ENCODE measurements at places on chromosomes 5 and 9. TPM values are rescaled to one million over a fixed set of nuclear protein-coding genes. Genes with fewer than 3 reads are reported as not detected.

FAM153A gene
- not detected for total RNA-seq

SLC25A51 gene
- 12.7 TPM for total RNA-seq

KIF4B gene
- total RNA-seq, result 0.13 TPM

PCDHB9 gene
- total RNA-seq, result not detected

CDC20B gene
- total RNA-seq, result not detected

PCDHB2 gene
- total RNA-seq, result 4.0 TPM

ZNF366 gene
- not detected for total RNA-seq

MUSK gene
- total RNA-seq, result not detected

DNA sequence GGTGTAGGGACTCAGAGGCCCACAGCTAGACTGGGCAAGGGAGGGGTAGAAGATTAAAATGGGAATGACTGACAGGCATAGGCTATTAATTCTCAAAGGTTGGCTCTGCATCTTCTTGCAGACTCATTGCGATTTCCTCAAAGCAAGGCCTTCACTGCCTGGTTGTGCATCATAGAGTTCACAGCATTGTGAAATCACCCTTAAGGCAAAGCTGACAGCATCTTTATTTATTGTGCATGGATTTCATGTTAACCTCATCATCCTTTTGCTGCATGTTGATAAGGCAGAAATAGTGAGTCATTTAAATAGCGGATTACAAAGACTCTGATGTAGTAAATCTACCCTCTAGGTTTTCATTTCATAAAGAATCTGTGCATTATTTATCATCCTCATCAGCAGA lies 13.6 kb upstream of the PALM2AKAP2 start:
- peak; percentile 89 for DNase-seq

DNA sequence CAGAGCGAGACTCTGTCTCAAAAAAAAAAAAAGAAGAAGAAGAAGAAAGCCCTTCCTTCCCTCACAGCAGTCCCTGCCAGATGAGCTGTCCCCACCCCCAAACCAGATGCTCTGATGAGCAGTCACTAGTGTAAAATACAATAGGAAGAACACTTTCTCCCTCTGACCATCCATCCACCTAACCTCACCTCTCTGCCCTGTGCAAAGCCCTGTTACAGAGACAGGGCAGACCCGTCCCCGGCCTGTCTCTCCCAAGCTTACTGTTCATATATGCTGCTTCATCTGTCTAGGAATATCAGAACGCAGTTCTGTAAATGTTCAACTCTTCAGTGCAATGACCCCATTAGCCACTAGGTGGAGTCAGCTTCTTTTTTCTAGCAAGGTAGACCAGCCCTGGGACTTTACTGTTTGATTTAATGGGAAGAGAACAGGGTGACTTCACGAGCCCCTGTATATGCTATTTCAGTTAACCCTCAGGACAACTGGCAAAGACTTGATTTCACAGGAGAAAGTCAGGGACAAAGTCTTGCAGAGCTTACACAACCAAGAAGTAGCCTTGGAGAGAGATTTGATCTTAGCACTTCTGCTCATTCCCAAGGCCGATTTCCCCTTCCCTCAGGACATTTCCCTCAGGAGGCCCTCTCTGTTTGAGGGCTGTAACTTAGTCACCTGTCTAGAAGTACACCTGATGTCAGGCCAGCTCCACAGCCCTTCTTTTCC lies 14.9 kb upstream of the FGFR4 start:
- peak; percentile 67 for DNase-seq

DNA sequence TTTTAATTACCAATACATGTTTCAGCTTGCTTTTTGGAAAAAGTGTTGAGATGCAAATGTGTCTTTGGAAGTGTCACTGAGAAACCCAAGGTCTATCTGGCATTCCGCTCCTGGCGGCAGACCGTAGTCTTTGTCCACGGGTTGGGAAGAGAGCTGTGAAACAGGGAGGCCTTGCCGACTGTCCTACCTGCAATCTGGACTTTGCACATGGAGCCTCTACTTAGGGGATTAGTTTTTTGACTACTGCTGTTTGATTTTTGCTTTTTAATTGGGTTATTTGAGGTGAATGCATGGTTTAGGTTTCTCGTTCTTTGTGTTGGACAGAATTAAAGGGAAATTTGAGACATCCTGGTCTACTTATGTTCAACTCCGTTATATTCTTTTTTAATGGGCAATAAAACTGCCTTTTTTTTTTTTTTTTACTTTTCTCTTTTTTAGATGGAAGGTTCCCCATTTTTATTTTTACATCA lies 25.7 kb downstream of the TRIO start:
- no peak for DNase-seq

DNA sequence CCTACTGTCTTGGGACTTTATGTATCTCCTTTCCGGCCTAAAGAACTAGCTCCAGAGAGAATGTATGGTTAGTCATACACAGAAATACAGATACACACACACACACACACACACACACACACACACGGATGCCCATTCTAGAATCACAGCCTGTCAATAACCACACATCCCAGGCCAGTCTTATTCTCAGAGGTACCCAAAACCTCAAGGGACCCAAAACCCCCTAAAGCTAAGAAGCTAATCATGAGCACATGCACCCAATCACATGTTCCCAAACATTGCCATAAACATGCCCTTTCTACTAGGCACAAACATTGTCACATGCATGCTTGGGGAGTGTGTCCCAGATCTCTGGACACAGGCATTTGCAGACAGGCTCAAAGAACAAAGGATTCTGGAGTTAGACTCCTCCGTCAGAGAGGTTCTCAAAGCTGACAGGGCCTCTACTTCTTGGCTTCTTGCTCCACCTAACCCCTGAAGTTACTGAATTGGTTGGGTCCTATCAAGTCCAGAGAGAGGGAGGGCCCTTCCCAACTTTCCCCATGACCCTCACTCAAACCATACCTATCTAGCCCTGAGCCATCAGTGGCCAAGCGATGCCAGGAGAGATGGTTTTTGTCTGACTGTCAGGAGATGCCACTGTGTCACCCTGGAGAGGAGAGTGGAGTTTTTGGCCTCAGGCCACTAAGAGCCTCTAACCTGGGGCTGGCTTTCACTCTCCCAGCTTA lies 78.7 kb downstream of the NRG2 start:
- no peak for DNase-seq

GRCh38 chr5:143575286-143575685 lies 171.8 kb upstream of the NR3C1 start:
- DNase-seq, result no peak

GRCh38 chr5:142840575-142840974 lies 70.4 kb downstream of the ARHGAP26 start:
- no peak for DNase-seq

DNA sequence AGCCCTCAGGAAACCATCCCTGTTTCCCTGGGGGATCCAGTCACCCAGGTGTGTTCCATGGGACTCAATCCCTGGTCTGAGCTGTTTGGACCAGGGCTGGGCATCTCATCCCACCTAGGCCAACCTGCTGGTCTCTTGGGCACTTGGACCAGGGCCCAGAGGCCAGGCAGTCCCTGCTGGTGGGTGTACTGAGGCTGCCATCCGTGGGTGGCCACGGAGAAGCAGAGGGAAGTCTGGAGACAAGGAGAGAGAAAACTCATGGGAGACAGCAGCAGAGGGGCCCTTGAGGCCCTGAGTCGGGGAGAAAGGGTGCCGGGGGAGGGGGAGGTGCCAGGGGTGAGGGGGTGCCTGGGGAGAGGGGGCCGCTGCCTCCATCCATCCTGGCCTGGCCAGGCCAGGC lies 247.8 kb downstream of the PBX3 start:
- no peak for DNase-seq

- no peak for DNase-seq
These were observed 35.6 kb downstream of the ERP44 start for GRCh38 chr9:100063185-100063584.

- DNase-seq, result no peak
These were observed 393.1 kb downstream of the EFNA5 start for GRCh38 chr5:107277485-107278125.

DNA sequence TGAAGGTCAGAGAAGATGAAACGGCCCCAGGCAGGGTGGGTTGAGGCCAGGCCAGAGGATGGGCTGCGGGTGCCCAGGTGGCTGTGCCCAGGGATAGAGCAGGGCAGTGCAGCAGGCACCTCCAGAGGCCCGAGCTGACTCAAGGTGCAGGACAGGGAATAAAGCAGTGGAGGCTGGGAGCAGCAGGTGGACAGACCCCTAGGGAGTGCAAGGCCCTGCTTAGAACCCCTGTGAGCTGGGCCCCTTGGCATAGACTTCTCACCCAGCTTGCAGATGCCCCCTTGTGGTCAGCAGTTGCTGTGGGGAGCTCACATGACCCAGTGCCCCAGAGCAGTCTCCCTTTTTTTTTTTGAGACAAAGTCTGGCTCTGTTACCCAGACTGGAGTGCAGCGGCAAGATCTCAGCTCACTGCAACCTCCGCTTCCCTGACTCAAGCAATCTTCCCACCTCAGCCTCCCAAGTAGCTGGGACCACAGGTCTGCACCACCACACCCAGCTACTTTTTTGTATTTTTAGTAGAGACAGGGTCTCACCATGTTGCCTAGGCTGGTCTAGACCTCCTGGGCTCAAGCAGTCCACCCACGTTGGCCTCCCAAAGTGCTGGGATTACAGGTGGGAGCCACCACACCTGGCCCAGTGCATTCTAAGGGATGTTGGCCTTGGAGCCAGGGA lies 118.8 kb downstream of the WNK2 start:
- DNase-seq, result peak; percentile 61

DNA sequence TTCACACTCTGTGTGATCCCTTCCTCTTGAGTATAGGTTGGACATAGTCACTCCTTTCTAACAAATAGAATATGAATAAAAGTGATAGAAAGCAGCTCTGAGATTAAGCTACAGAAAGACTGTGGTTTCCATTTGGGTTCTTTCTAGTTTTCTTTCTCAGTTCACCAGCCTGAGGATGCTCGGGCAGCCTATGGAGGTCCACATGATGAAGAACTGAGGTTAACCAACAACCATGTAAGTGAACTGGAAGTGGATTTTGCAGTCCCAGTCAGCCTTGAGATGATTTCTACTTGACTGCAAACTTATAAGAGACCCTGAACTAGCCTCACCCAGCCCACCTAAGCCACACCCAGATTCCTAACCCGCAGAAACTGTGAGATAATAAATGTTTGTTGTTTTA lies 10.1 kb upstream of the FOXE1 start:
- no peak for DNase-seq

DNA sequence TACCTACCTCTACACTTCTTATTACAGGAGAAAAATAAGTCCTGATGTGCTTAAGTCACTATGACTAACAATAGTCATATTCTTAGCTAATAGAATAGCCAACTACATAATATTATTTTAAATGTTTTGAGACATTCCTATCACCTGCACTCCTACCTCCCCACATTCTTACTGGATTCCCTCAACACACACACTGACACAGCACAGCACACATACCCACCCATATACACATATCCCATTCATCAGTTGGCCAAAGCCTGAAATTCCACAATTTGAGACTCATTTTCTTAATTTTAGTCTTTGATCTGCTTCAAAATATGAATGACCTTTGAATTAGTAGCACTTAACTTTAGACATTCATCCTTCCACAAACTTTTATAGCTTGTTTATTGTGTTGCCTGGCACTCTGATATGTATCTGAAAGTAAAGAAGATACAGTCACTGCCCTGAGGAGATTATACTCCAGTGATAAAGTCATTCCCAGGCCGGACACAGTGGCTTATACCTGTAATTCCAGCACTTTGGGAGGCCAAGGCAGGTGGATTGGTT lies 168.3 kb upstream of the RASA1 start:
- peak; percentile 75 for DNase-seq

- no peak for DNase-seq
These were observed 276.9 kb downstream of the MSX2 start for GRCh38 chr5:175001311-175001710.

DNA sequence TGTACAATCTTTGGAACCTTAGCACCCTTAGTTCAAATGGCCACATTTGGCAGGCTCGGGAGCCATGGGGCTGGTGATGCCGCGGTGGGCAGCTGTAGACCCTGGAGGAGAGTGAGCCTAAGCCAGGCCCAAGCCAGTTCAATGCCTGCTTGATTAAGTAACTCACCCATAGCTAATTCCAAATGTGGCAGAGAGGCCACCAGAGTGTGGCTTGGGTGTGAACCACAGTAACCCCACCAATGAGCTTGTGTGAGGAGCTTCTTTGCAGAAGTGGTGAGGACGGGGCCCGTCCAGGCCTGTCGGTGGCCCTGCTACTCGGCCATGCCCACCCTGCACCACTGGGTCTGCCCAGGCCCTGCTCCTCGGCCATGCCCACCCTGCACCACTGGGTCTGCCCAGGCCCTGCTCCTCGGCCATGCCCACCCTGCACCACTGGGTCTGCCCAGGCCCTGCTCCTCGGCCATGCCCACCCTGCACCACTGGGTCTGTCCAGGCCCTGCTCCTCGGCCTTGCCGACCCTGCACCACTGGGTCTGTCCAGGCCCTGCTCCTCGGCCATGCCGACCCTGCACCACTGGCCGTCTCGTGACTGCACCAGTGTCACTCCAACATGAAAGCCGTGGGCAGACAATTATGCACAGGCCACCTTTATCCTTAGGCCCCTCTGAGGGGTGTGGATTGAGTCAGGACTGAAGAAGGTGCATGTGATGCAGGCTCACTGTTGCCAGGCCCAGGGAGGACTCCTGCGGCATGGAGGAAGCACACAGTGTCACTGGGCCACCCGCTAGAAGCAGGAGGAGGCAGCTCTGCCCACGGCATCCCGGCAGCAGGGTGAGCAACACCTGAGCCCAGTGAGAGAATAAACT lies 75.4 kb downstream of the MRPL36 start:
- no peak for DNase-seq

GRCh38 chr5:81694726-81695125 lies 56.2 kb downstream of the SSBP2 start:
- DNase-seq, result no peak

DNA sequence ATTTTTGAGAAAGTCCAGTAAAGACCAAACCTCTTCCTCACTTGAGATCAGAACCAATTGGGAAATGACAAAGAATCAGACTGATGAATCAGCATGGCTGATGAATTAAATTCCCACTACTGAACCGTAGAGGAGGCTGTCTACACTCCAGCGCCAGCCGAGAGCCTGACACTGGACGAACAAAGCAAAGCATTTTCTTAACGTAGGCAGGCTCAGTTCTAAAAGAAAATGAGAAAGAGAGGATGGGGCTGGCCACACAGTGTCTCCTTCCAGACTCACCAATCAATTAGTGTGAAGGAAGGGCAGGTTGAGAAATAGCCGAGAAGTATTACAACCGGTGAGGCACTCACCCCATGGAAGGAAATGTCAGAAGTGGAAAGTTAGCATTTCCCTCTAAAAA lies 49.4 kb downstream of the ITGA1 start:
- DNase-seq, result no peak
